ENCODE measurements at places on chromosomes 7 and 10. TPM values are rescaled to one million over a fixed set of nuclear protein-coding genes. Genes with fewer than 3 reads are reported as not detected.

DNA sequence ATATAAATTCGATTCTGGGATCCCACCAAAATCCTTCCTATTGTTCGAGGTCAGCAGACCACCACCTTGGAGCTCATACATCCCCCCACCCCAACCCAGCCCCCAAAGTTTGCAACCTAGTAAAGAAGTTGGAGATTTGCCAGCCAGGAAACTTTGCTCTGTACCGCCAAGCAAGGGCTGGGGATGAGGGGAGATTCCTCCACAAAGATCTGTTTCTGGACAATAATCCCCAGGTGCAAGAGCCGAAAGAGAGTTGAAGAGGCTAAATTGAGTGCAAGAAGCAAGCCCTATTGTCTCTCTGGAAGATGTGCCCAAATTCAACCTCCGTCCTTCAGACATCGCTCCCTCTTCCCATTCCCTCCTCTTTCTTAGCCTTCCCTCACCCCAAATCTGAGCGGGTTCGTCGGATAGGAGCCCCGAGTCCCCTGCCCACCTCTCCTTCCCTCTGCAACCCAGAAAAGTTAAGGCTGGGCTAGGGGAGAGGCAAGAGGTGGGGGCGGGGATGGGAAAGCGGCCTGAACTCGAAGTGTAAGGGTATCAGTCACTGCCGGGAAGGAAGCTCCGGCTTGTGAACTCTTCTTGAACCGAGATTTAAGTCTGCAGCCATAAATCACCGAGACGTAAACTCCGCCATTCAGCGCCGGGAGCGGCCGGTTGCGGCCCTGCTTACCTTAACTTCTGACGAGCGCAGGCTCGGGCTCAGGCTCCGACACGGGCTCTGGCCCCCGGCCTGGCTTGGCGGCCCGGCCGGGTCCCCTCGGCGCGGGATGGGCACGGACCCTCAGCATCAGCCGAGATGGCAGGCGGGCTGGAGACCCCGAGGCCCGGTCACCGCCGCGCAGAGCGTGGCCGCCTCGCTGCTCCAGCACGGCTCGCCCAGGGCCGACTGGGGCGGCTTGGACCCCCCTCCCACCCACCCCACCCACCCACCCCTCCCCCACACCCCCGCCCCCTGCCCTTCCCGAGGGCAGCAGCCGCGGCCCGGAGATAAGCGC lies 10.8 kb upstream of the HOXA2 start:
- peak overlapping the region; percentile 85 for H3K27ac ChIP-seq
- H3K4me3 ChIP-seq: peak overlapping the region; percentile 54
- no peak for DNase-seq

The UCN3 gene
- 1.2 TPM for total RNA-seq

GRCh38 chr10:2301227-2301626 lies 563.9 kb upstream of the ADARB2 start:
- no peak overlapping the region for H3K27ac ChIP-seq
- no peak overlapping the region for H3K4me3 ChIP-seq
- H3K4me1 ChIP-seq: no peaks in the 10 kb centered on the region
- H3K27me3 ChIP-seq: no peaks in the 10 kb centered on the region
- no peak for DNase-seq

- no peaks in the 10 kb centered on the region for H3K36me3 ChIP-seq
- no peak overlapping the region for H3K4me3 ChIP-seq
- no peak overlapping the region for H3K27ac ChIP-seq
- H3K4me1 ChIP-seq: peaks cover 8% of the 10 kb centered on the region
Measured at GRCh38 chr7:45703373-45703821, 129.2 kb downstream of the ADCY1 start.

The ODAD2 gene
- total RNA-seq: 0.64 TPM

GRCh38 chr10:43392748-43393147 lies 16.2 kb downstream of the HNRNPF start:
- peaks cover 34% of the 10 kb centered on the region for H3K4me1 ChIP-seq
- H3K27ac ChIP-seq: no peak overlapping the region
- H3K36me3 ChIP-seq: peaks cover 74% of the 10 kb centered on the region
- no peak overlapping the region for H3K4me3 ChIP-seq
- DNase-seq: no peak

The HOXA6 gene
- total RNA-seq: 6.5 TPM

- H3K4me3 ChIP-seq: no peak overlapping the region
- H3K36me3 ChIP-seq: no peaks in the 10 kb centered on the region
- no peak overlapping the region for H3K27ac ChIP-seq
- no peaks in the 10 kb centered on the region for H3K4me1 ChIP-seq
Measured at GRCh38 chr10:52617346-52617745, 155.2 kb downstream of the MBL2 start.

GRCh38 chr10:44180321-44181168 lies 204.4 kb downstream of the CXCL12 start:
- H3K27me3 ChIP-seq: no peaks in the 10 kb centered on the region
- no peak overlapping the region for H3K27ac ChIP-seq
- DNase-seq: no peak
- no peak overlapping the region for H3K4me3 ChIP-seq
- H3K4me1 ChIP-seq: no peaks in the 10 kb centered on the region
- H3K36me3 ChIP-seq: no peaks in the 10 kb centered on the region

DNA sequence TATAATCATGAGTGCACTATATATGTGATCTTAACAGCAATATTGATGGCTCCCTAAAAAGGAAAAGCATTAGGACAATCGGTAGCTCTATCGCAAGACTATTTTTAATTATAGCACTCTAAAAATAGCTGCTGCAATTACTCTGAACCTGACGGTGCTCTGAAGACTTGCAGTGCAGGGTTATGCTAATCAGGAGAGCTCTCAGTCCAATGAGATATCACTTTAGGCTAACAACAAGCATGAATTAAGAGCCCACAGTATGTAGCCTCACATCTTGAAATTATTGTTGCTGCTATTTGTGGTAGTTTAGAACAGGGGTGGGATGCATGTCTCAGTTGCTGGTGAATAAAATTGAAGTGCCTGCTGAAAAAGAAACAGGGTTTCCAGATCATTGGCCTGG lies 515.8 kb upstream of the AKR1E2 start:
- no peak overlapping the region for H3K27ac ChIP-seq
- no peak overlapping the region for H3K4me3 ChIP-seq
- no peaks in the 10 kb centered on the region for H3K36me3 ChIP-seq
- no peaks in the 10 kb centered on the region for H3K27me3 ChIP-seq
- no peaks in the 10 kb centered on the region for H3K4me1 ChIP-seq
- no peak for DNase-seq

The EPO gene
- not detected for total RNA-seq

The HOGA1 gene
- total RNA-seq: 2.3 TPM

DNA sequence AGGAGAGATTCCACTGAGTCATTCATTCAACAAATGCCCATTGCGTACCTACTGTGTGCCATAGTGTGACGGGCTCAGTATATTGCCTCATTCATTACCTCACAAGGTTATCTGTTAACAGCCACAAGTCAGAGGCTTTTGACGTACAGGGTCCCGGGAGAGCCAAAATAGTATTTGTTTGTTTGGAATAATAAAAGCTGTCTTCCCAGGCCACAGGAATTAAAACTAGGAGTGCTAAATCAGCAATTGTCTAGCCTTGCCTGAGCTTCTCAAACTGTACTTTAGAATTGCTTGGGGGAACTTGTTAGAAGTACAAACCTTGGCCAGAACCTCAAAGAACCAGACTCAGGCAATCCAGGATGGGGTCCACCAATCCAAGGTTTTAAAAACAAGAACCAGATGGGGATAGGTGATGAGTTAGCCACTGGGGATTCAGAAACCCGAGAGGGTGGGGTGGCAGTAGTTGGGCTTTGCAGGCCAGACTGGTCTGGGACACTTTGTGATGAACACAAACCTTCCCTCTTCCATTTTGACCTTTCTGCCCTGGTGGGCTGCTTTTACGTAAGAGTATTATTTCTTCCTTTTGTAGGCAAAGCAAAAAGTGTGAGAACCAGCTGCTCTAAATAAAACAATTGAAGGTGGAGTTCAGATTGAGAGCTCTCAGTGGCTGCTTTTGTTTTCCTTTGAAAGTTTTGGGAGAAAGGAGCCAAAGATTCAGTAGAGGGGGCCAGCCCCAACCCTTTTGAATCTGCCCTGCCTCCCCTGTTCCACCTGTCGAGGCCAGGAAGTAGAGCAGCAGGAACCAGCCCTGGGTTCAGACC lies 113.0 kb upstream of the ANLN start:
- DNase-seq: no peak
- H3K4me3 ChIP-seq: no peak overlapping the region
- no peaks in the 10 kb centered on the region for H3K27me3 ChIP-seq
- peaks cover 24% of the 10 kb centered on the region for H3K4me1 ChIP-seq

DNA sequence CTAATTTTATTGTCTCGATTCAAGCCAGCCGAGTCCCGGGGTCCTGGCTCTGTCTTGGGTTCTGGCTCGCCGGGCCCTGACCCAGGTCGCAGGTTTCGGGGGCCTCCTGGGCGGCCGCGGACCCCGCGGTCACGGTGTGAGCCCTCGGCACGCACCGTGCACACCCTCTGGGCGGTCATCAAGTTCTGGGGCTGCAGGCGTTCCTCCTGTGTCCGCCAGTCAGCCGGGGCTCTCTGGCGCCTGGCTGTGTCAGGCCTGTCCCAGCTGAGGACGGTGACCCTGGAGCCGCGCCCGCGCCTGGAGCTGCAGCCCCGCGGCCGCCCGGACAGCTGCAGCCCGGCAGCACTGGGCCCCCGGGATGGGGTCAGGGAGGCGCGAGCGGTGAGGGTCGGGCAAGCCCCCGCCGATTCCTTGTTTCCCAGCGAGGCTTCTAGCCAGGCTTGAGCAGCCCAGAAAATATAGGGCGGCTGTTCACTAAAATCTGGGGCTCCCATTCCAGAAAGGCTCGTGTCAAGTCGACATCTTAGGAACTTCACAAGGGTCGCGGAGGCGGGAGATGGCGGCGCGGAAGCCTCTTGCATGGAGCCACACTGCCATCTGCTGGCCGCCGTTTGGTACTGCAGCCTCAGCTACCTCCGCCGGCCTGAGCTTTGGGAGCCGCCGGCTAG lies 4.2 kb upstream of the HOXA7 start:
- H3K36me3 ChIP-seq: no peaks in the 10 kb centered on the region
- H3K27ac ChIP-seq: peak overlapping the region; percentile 44
- peak overlapping the region; percentile 62 for H3K4me3 ChIP-seq
- H3K27me3 ChIP-seq: peaks cover 90% of the 10 kb centered on the region
- peak; percentile 92 for DNase-seq

- H3K27ac ChIP-seq: no peak overlapping the region
- H3K27me3 ChIP-seq: no peaks in the 10 kb centered on the region
- peaks cover 20% of the 10 kb centered on the region for H3K36me3 ChIP-seq
- no peaks in the 10 kb centered on the region for H3K4me1 ChIP-seq
- DNase-seq: no peak
Measured at GRCh38 chr10:132653721-132654120, 116.1 kb downstream of the INPP5A start.

The GPR26 gene
- not detected for total RNA-seq

DNA sequence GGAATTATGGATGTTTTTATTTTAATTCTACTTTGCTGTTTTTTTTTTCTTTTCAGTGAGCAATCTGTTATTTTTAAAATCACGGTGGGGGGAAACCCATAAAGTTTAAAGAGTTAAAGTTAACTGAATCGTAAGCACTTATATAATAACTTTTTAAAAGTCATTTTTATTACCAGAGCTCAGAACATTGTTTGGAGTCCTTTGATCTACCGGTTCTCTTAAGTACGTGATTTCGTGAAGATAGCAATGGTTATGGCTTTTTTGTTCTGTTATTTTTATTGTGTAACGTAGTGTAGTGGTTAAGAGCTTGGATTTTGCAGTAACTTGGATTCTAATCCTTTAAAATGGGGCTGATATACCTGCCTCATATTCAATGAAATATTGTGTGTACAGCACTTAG lies 57.4 kb downstream of the NHLRC2 start:
- peak overlapping the region; percentile 18 for H3K27ac ChIP-seq
- no peaks in the 10 kb centered on the region for H3K27me3 ChIP-seq
- peaks cover 26% of the 10 kb centered on the region for H3K36me3 ChIP-seq
- H3K4me3 ChIP-seq: no peak overlapping the region
- DNase-seq: no peak
- peaks cover 7% of the 10 kb centered on the region for H3K4me1 ChIP-seq

DNA sequence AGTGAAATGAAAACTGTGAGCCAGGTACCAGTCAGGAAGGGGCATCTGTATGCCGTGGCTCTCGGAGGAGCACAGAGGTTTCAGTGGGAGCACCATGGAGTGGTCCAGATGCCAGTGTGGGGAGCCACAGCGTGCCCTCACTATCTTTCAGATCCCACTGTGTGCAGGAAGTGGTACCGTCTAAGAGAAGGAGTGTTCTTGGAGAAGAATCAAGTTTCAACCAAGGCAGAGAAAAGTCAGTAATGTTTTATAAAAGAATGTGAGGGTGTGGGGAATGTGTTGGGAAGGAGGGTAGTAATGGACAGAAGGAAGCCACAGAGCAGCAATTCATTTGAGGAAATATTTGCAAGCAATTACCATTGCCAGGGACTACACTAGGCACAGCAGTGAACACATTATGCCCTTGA lies 35.6 kb downstream of the PRKAR2B start:
- H3K27ac ChIP-seq: no peak overlapping the region
- no peaks in the 10 kb centered on the region for H3K4me1 ChIP-seq
- H3K36me3 ChIP-seq: no peaks in the 10 kb centered on the region
- H3K4me3 ChIP-seq: no peak overlapping the region

The GBX1 gene
- total RNA-seq: not detected

- no peak overlapping the region for H3K4me3 ChIP-seq
- no peak for DNase-seq
- H3K4me1 ChIP-seq: no peaks in the 10 kb centered on the region
Measured at GRCh38 chr10:76209135-76209534, 777.7 kb downstream of the LRMDA start.

The CCL24 gene
- 4.8 TPM for total RNA-seq

The CALHM3 gene
- total RNA-seq: not detected

The FAM25C gene
- not detected for total RNA-seq

The CTAGE8 gene
- 4.9 TPM for total RNA-seq

The VWA2 gene
- total RNA-seq: 15.5 TPM

The FZD8 gene
- 20.4 TPM for total RNA-seq

- no peak overlapping the region for H3K27ac ChIP-seq
- H3K36me3 ChIP-seq: no peaks in the 10 kb centered on the region
- H3K4me3 ChIP-seq: no peak overlapping the region
- H3K27me3 ChIP-seq: no peaks in the 10 kb centered on the region
- no peak for DNase-seq
Measured at GRCh38 chr7:45663965-45664633, 89.9 kb downstream of the ADCY1 start.

DNA sequence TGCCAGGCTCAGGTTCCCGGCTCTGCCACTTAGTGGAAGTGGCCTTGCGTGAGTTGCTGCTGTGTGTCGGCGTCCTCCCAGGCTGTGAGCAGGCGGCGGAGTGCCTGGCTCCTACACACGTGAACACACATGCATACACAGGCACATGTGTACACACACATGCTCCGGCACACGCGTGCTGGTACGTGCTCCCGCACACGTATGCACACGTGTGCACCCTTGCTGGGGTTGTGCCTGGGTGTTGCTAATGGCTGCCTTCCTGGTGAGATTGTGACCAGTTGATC lies 107.6 kb downstream of the INPP5A start:
- peaks cover 3% of the 10 kb centered on the region for H3K36me3 ChIP-seq
- DNase-seq: peak; percentile 47
- H3K4me1 ChIP-seq: no peaks in the 10 kb centered on the region
- no peak overlapping the region for H3K4me3 ChIP-seq
- H3K27ac ChIP-seq: no peak overlapping the region

The DPP6 gene
- total RNA-seq: 1.6 TPM

- no peaks in the 10 kb centered on the region for H3K27me3 ChIP-seq
- DNase-seq: peak; percentile 31
- H3K27ac ChIP-seq: no peak overlapping the region
- H3K36me3 ChIP-seq: no peaks in the 10 kb centered on the region
- no peak overlapping the region for H3K4me3 ChIP-seq
Measured at GRCh38 chr7:157634401-157635147, 297.8 kb downstream of the DNAJB6 start.

The C10orf105 gene
- total RNA-seq: 0.52 TPM

The ZNF316 gene
- total RNA-seq: 46.8 TPM

GRCh38 chr10:132554991-132555647 lies 17.5 kb downstream of the INPP5A start:
- H3K36me3 ChIP-seq: no peaks in the 10 kb centered on the region
- H3K27ac ChIP-seq: no peak overlapping the region
- H3K4me1 ChIP-seq: peaks cover 9% of the 10 kb centered on the region
- H3K4me3 ChIP-seq: no peak overlapping the region
